ENCODE measurements at places on chromosomes 7 and 10.

DNA sequence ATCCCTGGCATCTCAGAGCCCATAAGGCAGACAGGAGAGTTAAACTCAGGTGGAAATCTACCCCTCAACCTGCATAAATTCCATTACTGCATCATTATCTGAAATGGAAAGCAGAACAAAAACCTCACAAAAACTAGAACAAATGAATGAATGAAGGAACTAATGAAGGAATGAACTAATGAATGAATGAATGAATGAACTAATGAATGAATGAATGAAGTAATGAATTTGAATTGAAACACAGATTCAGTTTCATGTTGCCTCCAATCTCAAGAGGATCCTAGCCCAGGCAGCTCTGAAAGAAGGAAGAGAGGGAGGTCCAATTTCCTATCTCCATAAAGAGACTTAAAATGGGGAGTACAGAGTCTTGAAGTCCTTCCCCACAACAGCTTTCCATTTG is 1.9 kb upstream of the UCN3 start:
- no peak for DNase-seq

DNA sequence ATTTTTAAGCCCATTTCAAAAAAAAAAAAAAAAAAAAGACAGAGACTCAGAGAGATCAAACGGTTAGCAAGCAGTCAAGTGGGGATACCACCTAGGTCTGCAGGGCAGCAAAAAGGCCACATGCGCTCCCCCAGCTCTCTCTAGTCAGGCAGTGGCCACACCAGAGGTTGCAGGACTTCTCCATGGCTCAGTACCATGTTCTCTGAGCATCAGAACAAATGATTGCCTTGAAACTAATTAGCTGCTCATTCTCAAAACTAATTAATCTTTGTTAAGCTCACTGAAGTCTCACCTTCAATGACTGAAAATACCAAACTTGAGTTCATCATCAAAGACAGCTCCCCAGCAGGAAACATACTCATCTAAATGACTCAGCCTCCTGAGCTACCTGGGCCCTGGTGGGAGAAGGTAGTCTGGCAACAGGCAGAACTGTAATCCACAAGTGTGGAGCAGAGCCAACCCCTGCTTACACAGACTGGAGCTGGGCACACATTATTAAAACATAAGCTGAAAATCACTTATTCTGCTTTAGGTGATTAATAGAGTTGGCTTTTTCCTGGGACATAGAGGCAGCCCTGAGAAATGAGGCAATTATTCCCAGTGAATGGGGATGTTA is 319.6 kb downstream of the GRID1 start:
- DNase-seq = no peak

DNA sequence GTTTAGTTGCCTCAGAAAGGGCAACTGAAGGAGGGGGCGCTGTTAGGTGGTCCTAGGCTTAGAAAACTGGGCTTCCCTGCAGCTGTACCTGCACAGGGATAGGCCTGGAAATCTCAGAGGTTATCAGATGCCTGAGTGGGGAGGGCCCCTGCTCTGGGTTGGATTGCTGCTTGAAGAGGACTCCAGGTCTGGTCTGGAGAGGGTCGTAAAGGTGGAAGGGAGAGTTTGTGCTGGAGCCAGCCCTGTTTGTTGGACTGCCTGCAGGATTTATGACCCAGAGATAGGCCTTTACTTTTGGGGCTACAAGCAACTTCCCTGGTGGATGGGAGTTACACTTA is 765.9 kb downstream of the GRID1 start:
- DNase-seq = no peak

DNA sequence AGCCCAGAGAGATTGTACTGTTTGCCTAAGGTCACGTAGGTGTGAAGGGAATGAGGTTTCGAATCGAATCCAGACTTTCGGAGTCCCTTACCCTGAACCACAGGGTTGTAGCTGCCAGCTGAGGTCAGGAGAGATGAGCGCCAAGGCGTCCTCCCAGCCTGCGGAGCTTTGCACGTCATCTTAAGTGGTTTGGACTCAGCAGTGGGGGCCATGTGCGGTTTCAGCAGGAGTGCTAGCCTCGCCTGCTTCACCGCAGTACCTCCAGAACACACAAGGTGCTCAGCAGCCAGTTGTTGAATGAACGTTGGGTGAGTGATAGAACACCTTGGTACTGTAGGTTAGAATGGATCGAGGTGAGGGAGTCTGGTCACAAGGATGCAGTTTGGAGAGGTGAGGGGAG is 74.9 kb upstream of the PPIF start:
- no peak for DNase-seq

GRCh38 chr10:126846959-126847358 is 58.3 kb upstream of the DOCK1 start:
- DNase-seq = no peak

DNA sequence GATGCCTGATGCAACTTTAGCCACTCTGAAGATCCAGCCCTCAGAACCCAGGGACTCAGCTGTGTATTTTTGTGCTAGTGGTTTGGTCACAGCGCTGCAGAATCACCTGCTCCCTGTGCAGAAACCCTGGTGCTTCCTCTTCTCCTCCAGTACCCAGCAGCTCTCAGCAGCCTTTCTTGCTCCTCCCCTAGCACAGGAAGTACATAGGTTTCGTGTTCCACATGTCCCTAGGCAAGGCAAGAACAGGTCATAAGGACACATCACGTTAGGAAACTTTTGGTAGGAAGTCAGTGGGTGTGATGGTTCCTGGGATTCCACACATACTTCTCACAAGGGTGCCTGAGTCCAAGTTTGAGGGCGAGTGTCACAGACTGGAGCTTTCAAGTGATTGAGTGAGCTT is 167.9 kb upstream of the PRSS1 start:
- no peak for DNase-seq

GRCh38 chr7:136293272-136293671 is 316.1 kb upstream of the MTPN start:
- no peak for DNase-seq

DNA sequence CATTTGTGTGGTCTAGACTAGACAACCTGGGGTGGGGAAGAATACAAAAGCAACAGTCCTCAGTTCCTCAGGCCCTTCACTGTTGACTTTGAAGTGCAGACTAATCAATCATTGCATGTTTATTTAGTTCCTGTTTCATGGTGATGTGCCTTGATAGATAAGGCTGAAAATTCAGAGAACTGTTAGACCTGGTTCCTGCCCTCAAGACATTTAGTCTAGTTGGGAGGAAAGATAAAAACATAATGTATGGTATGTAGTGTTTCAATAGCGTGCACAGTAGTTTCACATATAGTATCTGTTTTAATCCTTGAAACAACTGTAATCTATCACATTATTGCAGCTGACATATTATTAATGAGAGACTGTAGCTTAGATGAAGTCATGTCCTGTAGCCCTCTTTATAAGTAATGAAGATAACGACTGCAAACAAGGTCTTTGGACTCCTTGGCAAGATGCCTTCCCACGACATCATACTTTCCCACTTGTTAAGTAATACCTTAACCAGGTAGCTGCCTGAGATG is 124.0 kb downstream of the CELF2 start:
- DNase-seq = no peak

Measured in RWPE2 (cell line).